LNCaP clone FGC (cell line): ENCODE measurements at places on chromosomes 11 and 22.

- DNase-seq: no peak
Observed at GRCh38 chr11:555780-556661, 4.5 kb downstream of the LMNTD2 start.

DNA sequence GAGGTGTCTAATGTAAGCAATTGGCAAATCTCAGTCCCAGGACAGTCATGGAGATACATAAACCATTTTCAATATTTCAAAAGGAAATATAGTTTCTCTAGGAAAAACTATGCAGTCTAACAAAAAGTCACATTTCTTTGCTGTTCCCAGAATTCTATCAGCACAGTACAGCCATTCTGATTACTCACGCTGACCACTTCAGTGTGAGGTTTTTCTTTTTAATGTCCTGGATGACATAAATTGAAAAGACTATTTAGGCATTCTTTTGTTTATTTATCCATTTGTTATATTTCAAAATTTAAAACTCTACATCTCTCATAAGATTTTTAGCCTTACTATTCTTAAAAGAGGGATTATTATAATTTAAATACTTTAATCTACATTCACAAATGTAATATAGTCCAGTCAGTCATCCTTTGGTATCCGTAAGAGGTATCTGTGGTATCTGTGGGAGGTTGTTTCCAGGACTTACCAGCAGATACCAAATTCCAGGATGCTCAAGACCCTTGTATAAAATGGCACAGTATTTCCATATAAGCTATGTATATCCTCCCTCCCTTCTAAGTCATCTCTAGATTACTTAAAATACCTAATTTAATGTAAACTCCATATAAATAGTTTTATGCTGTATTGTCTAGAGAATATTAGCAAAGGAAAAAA lies 331.1 kb upstream of the PITPNB start:
- DNase-seq: no peak

DNA sequence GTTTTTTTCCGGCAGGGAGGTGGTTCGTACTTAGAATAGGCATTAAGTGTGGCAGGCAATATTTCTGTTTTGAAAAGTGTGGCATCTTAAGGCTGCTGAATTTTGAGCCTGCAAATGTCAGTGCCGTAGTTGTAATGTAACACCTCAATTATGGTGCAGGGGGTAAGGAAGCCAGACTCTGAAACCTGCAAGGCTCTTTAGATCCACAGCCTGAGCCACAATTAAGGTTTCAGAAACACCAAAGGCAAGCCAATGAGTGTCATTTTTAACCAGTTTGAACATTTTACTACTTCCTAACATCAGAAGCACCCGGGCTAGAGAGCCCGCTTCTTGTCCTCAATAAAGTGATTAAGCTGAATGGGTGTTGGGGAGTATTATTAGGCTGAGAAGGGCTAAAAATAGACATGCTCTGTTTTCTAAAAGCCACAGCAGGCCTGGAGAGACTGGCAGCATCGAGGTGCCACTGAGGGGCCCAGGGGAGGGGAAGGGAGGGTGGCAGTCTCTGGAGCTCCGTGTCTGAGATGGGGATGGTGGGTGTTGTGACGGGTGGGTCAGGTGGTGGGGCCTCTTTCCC lies 113.4 kb downstream of the ZBTB16 start:
- no peak for DNase-seq

- no peak for DNase-seq
Observed at GRCh38 chr11:77411717-77412441, 62.0 kb downstream of the PAK1 start.

- no peak for DNase-seq
Observed at GRCh38 chr11:130024361-130024760, 21.7 kb upstream of the PRDM10 start.

- no peak for DNase-seq
Observed at GRCh38 chr11:44848203-44848962, 102.3 kb downstream of the TP53I11 start.

DNA sequence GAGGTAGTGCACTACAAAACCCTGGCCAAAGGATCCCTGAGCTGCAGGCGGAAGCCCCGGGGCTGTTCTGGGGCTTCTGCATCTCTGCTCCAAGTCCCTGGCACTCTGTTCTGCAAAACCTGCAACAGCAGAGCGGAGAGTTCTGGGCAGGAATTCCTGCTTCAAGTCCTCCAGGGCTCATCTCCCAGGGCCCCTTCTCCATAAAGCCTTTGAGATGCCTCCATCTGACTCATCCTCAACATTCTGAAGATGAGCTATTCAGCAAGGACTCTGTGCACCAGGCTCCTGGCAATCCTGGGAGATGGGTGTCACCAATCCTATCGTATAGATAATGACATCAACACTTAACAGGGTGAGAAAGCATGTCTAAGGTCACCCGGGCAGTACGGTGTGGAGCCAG lies 19.3 kb downstream of the SYN3 start:
- DNase-seq: no peak

DNA sequence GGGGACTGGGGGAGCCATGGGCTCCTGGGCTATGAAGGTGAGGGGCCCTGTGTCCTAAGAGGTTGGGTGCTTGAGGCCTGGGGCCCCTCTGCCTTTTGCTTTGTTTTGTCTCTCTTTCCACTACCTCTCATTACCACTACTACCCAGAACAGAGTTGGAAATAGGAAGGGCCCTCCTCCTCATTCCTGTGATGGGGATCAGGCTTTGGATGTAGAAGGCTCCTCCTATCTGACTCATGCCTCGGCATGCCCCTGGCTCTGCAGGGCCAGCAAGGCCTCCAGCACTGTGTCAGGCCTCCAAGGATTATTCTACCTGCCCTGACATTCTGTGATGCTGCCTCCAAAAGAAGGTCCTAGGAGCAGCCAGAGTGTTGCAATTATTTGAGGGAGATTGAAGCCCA lies 766 bp downstream of the IZUMO1R start:
- no peak for DNase-seq

- no peak for DNase-seq
Observed at GRCh38 chr11:48017105-48017830, 36.9 kb downstream of the PTPRJ start.

DNA sequence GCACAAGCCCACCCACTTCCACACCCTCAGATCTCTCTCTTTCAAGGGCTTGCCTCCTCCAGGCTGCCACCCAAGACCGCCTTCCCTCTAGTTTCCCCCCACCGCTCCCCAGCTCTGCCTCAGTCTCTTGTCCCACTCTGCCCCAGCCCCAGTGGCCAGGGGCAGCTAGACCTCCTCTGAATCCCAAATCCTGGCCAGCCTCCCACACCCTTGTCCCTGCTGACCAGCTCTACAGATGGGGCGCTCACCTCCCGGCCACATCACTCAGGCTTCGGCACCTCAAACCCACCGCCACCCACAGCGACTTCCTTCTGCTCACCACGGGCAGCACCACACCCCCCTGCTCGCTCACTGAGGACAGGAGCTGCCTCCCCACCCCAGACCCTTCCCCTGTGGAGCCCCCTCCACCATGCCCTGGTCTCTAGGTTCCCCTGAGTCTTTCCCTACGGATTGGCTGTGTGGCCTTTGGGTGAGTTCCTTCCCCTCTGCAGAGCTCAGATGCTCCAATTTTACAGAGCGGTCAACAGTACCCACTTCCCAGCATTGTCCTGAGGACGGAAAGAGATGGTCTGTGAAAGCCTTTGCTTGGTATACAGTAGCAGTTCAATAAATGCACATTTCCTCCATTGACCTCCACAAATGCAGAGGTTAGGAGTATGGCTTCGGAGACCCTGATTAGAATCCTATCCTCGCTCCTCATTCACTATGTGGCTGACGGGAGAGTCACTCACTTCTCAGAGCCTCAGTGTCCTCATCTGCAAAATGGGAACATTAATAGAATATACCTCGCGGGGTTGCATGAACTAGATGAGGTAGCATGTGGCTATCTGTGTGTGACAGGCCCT lies 11.5 kb upstream of the SPI1 start:
- no peak for DNase-seq

DNA sequence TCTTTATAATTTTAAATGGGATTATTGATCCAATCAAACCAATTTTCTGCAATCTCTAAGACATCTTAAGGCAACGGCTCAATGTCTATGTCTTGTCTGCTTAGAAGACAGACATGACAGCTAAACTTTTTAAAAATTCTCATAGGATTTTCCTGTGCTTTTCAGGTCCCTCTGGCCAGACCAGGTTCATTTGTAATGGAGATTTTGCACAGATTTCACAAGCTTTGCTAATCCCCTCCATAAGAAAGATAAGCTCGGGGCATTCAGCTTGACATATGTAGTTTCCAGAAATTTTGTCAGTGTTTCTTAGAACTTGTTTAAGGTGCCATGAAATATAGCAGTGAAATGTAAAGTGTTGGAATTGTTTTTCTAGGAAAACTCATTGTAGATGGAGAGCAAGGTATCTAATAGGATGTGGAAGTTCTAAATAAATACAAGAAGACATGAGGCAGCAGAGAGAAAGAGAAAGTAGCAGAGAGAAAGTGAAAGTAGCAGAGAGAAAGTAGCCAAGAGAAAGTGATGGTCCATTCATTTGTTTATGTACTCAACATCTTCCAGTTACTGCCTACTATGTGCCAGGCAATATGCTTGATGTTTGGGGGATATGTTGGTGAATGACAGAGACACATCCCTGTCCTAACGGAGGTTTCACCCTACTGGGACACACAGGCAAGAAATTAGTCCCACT lies 219.1 kb upstream of the ARHGAP42 start:
- no peak for DNase-seq

DNA sequence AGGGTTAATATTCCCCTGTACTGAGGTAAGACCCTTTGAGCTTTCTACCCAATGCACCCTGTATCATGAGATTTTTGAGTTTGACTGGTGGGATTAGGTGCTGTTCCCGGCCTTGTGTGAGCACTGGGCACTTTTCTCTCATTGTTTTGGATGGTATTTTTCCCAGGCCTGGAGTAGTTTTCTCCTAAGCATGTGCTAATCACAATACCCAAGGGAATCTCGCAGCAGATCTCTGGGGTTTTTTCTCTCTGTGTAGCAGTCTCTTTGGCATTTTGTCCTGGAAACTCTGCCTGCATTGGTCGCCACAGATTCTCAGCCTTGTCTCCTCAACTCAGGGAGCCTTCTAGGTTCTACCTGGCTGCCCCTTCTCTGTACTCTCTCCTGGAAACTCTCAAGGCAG lies 19.9 kb downstream of the IGHMBP2 start:
- no peak for DNase-seq

GRCh38 chr11:128867277-128867676 lies at the start of gene KCNJ1:
KCNJ1 (minus strand) TSS chr11:128867296; CDS start chr11:128840243, 27,053 bp downstream.
- no peak for DNase-seq

DNA sequence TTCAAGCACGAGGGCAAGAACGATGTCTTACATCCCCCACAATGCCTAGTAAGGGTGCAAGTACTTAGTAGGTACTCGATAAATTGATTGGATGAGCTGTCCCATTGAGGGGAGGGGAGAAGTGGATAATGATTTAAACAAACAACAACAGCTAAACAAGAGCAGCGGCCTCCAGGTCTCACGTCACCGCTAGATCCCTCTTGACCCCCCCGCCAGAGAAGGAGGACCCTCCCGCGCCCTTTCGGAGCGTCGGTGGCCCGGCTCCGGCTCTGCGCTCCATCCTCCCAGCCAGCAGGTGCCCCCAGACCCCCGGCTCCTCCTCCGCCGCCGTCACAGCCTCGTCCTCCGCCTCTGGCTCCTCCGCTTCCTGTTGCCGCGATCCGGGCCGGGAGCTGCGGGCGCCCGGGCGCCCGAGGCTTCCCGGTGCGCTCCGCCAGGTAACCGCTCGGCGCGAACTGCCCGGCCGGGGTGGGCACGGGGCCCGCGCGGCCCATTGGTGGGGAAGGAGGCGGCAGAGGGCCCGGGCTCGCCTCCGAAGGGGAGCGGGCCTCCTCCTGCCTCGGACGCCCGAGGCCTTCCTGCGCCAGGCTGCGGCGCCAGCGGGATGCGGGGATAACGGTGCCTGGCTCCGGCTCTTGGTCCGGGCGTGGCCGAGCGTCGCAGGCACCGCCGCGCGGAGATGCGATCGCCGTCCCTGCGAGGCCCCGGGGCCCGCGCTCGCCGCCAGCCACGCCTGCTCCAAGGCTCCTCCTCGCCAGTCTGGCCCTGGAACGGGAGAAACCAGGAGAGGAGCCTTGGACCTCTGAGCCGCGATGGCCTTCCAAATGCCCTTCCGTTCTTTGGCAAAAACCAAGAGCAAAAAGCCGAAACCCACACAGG lies at the start of gene TLCD5:
Gene TLCD5 (plus strand): TSS at position 368 of the 879 bp plus-strand sequence. CDS start 2,143 bp downstream, outside the sequence.
- DNase-seq: no peak

DNA sequence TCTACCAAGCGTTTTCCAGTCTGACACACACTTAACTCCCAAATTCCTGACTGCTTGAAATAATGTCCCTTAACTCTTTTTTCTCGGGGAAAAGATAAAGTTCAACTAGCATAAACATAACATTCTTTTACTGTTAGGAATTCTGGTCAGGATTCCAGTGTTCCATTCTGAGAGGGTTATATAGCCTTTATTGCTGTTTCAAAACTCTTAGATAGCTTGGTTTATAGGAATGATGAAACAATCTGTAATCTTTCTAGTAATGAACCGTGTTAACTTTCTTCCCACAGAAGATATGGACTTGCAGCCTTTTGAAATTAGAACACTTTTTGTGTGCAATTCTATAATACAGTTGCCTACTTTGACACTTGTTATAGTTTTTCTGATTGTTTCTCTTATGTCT lies 8.6 kb downstream of the REXO2 start:
- DNase-seq: no peak

DNA sequence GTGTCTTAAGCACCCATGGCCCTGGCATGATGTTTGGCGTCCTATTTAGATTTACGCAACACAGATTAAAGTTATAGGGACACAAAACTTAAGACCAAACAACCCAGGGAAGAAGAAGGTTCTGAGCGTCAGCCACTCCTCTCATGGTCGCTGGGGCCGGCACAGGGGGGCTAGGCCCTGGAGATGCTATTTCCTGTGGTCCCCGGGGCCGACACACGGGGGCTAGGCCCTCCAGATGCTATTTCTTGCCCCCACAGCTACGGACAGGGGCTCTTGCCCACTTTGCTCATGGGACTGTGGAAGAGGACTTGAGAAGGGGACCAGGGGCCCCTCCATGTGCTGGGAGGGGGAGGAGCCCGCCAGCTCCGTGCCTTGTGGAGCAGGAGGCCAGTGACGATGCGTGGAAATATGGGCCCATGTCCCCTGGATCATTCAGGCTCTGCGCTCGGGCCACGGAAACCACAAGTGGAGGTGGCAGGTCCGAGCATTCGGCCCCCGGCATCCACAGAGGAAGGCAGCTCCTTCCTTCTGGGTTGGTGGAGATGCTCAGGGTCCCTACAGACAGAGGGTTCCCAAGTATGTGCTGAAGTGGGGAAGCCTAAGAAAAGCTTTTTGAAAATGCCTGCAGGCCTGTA lies 711.1 kb downstream of the BRD1 start:
- DNase-seq: no peak

- DNase-seq: no peak
Observed at GRCh38 chr22:20035375-20036083, 14.6 kb downstream of the TANGO2 start.

DNA sequence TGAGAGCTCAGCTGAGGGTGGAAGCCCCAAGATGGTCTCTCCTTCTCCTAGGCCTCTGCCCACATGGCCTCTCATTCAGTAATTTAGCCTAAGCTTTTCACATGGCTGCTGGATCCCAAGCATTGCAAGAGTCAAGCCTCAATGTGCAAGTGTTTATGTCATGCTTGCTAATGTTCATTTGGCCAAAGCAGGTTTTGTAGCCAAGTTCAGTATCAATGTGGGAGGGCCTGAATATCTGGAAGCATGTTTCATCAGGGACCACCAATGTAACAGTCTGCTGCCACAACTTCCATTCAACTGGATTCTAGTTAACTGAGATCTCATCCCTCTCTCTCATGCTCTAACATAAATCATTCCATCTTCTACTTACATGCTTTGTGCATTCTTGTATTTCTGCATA lies 8.5 kb upstream of the SYTL2 start:
- DNase-seq: no peak
